Umbilical cord (tissue), 2 donors: ENCODE measurements at places on chromosomes 12 and 14. TPM values are rescaled to one million over a fixed set of nuclear protein-coding genes. Genes with fewer than 3 reads are reported as not detected.

DDHD1 gene
- 33.5 TPM for total RNA-seq

PGF gene
- 9.4 TPM for total RNA-seq

VRTN gene
- total RNA-seq: 1.2 TPM

UNC79 gene
- 2.4 TPM for total RNA-seq

TMTC1 gene
- 12.8 TPM for total RNA-seq

SERPINA9 gene
- total RNA-seq: 1.4 TPM

CSAD gene
- 11.1 TPM for total RNA-seq

LRRC10 gene
- total RNA-seq: 0.24 TPM

SRSF9 gene
- total RNA-seq: 86.7 TPM

RIN3 gene
- 15.2 TPM for total RNA-seq

TRAF3 gene
- 15.6 TPM for total RNA-seq

OTOGL gene
- 3.1 TPM for total RNA-seq

AICDA gene
- 0.96 TPM for total RNA-seq

RAD51B gene
- total RNA-seq: 34.2 TPM
